ENCODE measurements at places on chromosomes 6 and 20. TPM values are rescaled to one million over a fixed set of nuclear protein-coding genes. Genes with fewer than 3 reads are reported as not detected.

DNA sequence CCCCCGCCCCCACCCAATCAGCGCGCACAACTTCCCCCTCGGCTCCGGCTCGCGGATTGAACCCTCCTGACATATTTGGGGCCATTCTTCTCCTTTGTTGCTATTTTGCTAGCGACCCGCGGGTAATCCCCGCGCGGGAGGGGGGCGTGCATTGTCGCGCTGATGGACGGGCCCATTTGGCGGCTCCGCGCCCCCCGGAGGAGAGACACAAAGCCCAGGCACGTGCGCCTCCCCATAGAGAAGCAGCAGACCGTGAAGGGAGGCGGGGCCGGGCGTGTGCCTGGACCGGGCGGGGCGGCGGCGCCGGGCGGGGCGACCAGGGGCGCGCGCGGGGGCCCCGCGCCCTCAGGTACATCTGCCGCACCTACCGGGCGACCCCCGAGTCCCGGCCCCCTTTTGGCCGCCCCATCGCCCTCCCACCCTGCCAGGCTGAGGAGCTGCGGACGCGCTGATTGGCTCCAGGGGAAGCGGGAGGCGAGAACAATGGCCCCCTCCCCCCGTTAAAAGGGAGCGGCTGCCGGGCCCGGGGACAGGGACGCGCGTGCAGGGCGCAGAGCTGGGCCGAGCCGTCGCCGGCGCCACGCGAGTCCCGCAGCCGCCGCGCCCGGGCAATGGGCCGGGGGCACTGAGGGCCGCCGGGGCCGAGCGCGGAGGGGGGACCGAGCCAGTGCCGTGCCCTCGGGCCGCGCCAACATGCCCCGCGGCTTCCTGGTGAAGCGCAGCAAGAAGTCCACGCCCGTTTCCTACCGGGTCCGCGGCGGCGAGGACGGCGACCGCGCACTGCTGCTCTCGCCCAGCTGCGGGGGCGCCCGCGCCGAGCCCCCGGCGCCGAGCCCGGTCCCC is at the start of gene INSM1:
TSS of gene INSM1 (plus strand) at position 530 of the 843 bp plus-strand sequence. CDS start at position 694, 164 bp downstream.
- no peak for DNase-seq

GRCh38 chr6:129606664-129607063 is 103.3 kb downstream of the ARHGAP18 start:
- no peak for DNase-seq

GRCh38 chr6:2970753-2971419 is 481 bp downstream of the SERPINB6 start:
- peak; percentile 64 for DNase-seq

DNA sequence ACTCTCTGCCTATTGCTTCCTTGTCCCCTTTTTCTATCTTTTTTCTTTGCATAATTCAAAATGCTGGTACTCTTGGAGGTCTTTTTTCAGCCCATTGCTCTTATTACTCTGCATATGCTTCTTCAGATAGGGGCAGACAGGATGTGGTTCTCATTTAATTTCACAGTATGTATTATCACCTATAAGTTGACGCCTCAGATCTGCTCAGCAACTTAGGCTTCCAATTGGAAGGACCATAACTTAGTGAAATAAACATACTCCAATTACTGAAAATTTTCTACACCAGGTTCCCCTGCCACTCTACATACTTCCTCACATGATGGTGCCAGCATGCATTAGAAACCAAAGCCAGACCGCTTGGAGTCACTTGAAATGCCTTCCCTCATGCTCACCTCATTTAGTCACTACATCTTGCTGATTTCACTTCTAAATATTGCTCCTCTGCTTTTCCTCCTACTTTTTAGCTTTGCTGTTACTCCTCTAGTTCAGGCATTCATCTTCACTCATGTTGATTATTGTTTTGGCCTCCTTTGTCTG is 34.5 kb upstream of the AHI1 start:
- DNase-seq, result no peak

DNA sequence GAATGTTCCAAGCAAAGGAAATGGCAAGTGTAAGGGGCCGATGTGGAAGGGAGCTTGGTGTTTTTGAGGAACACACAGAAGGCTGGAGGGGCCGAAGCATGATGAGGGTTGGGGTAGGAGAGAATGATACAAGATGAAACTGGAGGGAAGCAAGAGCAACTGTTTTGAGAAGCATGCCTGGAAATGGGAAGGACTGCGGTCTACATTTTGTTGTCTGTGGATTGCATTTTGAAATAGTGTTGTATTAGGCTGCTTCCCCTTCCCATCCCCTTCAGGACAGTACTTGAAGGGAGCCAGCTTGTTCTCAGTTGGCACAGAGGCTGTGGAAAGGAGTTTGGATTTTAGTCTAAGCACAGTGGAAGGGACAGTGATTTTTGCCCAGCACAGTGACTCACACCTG is 2.2 kb downstream of the TM9SF4 start:
- no peak for DNase-seq

DNA sequence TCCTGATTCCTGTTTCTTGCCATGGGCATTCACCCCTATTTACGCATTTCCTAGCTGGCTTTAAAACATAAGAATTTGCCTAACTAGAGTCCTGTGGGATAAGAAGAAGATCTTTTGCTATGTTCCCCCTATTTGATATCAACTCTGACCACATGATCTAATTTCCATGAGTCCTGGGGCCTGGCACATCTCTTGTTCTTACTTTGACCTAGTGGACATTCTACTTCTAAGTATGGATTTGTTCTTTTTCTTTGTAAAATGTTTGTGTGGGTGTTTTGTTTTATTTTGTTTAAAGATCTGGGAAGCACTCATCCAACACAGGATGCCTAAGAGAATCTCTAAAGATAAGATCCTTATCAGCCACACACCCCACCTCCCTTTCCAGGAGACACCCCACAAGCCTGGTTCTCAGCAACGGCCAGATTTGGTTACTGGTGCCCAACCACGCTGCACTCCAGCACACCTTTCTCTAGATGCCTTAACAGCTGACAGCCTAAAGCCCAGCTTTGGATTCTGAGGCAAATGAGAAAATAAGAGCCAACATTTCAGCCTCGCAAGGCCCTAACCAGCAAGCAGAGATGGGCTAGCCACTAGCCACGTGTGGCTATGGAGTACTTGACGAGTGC is 74.7 kb downstream of the SLC23A2 start:
- no peak for DNase-seq

DNA sequence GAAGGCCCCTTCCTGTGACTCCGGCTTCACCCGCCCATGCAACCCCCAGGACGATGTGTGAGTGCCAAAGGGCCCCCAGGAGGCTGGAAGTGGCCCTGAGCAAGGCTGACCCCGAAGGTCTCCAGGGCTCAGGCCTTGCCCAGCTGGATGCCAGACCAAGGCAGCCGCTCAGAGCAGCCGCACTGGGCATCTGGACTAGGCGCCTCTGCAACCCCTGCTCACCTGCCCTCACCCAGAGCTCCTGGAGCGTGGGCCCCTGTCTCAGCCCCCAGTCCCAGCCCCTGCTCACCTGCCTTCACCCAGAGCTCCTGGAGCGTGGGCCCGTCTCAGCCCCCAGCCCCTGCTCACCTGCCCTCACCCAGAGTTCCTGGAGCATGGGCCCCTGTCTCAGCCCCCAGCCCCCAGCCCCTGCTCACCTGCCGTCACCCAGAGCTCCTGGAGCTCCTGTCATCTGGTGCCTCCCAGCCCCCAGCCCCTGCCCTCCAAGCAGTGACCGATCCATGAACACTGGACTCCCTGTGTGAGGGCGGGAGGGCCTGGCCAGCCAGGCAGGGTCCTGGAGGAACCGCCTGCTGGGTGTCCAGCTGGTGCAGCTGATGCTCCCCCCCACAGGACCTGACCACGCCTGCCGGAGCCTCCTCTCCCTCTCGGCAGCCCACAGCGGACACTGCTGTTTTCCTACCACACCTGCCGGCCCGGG is 1.1 kb downstream of the SRMS start:
- no peak for DNase-seq

DNA sequence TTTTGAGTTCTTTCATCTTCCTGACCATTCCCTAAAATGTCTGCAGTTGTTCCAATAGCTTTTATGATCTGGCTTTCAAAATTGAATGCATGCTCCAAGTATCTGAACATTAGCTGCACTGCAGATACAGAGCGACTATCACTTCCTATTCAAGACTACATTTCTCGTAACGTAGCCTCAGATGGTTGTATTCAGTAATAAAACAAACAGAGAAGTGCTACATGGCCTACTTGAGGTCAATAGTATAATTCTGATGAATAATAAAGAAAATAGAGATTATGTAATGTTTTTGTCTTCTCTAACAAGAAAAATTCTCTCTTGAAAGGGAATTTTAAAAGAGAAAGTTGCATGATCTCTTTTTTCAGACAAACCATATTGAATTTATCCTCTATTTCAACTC is 333.9 kb upstream of the IRAK1BP1 start:
- DNase-seq, result no peak

- DNase-seq, result no peak
Measured at GRCh38 chr6:14959324-14959885, 286.5 kb upstream of the JARID2 start.

DNA sequence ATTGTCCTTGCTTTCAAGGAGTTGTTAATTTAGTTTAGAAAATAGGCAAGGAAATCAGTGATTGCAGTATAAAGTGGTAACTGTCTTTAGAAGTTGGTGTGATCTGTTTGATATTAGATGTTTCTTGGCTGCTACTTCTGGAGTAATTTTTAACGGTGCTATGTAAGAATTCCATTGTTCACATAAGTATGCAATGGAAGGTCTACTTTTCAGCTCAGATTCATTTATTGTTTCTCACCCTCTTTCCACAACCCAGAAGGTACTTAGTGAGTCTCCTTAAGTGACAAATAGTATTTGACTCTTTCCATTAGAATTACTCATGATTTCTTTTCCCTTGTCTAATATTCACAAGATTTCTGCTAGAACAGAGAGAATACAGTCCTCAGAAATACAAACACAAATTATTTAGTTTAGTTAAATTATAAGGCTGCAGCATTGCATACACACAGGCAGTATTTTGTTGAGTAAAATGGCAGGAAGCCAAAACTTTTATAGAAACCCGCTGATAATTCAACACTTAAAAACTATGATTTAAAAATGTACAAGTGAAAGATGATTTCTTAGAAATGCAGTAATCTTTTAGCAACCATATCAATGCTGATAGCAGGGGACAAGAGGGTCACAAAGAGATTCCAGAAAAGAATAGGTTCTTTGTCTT is 554.3 kb downstream of the CD109 start:
- DNase-seq, result no peak

DNA sequence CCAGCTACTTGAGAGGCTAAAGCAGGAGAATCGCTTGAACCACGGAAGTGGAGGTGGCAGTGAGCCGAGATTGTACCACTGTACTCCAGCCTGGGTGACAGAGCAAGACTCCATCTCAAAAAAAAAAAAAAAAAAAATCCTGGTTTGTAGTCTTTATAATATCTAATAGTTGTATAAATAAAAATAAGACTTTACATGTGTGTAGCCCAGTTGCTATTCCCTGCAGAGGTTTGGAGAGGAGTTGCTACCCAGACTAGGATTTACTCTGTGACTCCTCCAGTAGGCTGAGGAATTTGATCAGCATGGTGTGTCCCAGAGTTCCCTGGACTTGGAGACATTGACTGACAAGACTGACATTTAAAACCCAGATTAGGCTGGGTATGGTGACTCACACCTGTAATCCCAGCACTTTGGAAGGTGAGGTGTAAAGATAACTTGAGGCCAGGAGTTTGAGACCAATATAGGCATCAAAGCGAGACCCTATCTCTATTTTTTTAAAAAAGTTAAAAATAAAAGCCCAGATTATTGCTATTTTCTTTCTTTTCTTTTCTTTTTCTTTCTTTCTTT is 10.2 kb downstream of the CHMP4B start:
- no peak for DNase-seq

GRCh38 chr6:140833408-140833807 is 1299.3 kb upstream of the GJE1 start:
- DNase-seq, result no peak

- DNase-seq, result no peak
Measured at GRCh38 chr6:115582386-115582785, 478.3 kb downstream of the FRK start.

GRCh38 chr6:53240139-53240538 is 91.5 kb upstream of the GCM1 start:
- DNase-seq, result no peak

DNA sequence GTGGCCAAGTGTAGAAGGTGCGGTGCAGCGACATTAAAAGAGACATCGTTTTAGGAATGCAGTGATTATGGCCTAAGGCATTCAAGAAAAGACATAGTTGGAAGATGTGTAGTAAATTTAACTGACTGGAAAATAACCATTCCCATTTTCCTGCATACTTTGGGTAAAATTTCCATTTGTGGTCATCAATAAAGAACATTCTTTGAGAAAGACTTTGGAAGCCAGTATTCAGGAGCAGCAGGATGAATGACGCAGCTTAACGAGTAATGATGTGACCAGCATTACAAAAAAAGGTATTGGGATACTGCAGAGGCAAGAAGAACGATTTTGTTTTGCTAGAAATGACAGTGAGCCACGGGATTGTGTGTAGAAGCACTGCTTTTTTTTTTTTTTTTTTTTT is 7.0 kb upstream of the RWDD1 start:
- DNase-seq, result no peak

GRCh38 chr6:52643158-52643557 is 27.8 kb upstream of the TMEM14A start:
- DNase-seq, result no peak

DNA sequence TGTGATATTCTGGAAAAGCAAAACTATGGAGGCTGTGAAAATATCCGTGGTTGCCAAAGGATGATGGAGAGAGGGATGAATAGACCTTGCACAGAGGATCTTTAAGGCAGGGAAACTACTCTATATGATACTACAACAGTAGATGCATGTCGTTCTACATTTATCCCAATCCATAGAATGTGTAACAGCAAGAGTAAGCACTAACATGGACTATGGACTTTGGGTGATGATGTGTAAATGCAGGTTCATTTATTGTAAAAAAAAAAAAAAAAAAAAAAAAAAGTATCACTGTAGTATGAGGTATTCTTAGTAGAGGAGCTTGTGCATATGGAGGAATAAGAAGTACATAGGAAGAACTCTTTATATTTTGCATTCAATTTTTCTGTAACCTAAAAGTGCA is 507.5 kb downstream of the PHF3 start:
- DNase-seq, result no peak

DNA sequence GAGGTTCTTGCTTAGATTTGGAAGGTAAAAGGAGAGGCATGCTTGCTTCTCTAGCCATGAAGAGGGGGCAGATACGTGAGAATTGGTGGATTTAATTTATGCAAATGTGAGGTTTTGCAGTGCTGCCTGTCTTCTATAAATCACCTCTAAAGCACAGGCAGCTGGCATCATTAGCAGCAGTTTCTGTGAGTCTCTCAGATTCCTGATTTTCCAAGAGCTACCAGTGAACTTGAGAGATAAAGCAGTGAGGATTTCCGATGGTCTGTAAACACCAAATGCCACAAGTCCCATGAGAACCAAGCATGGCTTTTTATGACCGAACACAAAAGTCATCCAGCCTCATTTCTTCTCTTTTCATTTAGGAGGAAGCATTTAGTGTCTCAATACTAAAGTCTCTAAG is 3.2 kb upstream of the SIRPB2 start:
- DNase-seq, result no peak

GRCh38 chr6:35562060-35562459 is 49.4 kb upstream of the TULP1 start:
- peak; percentile 36 for DNase-seq

- no peak for DNase-seq
Measured at GRCh38 chr20:50909413-50909812, 21.8 kb downstream of the ADNP start.

- DNase-seq, result peak; percentile 89
Measured at GRCh38 chr20:47725248-47725973, 59.9 kb downstream of the SULF2 start.

Gene RAD21L1
- polyA plus RNA-seq, result not detected

Gene LRRC73
- polyA plus RNA-seq, result 1.6 TPM

Gene ADA
- 5.7 TPM for polyA plus RNA-seq

Gene SLC35F1
- polyA plus RNA-seq, result 2.7 TPM

Gene ZBTB12
- polyA plus RNA-seq, result 29.6 TPM

Gene NHLRC1
- 2.3 TPM for polyA plus RNA-seq

Gene SLC12A5
- polyA plus RNA-seq, result 3.4 TPM

Gene HLA-DMA
- 12.9 TPM for polyA plus RNA-seq

Gene SLC32A1
- polyA plus RNA-seq, result 2.1 TPM

Gene MOCS3
- polyA plus RNA-seq, result 5.2 TPM
